AG09309 (cell line): ENCODE measurements at places on chromosomes 3 and 15.

DNA sequence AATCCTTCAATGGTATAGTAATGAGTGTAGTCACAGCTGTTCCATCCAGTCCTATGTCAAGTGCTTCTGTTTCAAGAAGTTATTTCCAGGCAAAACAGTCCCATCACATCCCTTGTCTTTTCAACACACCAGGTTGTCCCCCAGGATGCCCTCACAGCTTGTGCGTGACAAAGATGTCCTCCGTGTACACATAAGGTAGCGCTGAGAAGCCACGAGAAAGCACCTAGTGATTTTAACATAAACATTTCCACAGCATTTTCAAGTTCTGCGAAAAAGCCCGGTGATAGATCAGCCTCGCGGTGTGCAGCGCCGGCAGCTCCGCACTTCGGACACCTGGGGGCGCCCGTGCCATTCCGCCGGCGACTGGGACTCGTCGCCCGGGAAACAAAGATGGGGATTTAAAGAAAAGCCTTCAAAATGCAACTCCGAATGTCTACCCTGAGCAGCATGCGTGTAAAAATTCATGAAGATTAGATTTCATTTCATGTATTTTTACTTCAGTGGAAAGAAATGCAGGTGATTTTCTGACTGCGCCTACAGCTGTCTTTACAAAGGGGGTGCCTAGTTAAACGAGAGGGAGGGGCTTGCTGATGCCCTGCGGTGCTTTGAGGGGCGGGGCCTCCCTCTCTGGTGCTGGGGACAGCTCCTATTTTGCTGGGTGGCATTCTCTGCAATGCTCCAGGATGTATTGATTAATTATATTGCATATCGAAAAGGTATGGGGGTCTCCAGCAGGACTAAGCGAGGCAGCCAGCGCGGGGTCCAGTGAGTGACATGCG is 49.9 kb downstream of the KY start:
- DNase-seq: peak; percentile 4

- DNase-seq: peak; percentile 3
These were observed 110.0 kb upstream of the PLSCR5 start for GRCh38 chr3:146715170-146715569.

DNA sequence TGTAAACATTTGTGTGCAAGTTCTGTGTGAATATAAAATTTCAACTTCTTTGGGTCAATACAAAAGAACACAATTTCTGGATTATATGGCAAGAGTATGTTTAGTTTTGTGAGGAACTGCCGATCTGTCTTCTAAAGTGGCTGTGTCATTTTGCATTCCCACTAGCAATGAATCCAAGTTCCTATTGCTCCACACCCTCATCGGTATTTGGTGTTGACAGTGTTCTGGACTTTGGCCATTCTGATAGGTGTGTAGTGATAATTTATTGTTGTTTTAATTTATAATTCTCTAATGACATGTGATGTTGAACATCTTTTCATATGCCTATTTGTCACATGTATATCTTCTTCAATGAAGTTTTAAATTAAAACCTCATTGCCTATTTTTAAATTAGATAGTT is 58.2 kb upstream of the TMC3 start:
- DNase-seq: no peak

GRCh38 chr3:111989061-111989678 is 9.6 kb upstream of the TAGLN3 start:
- peak; percentile 51 for DNase-seq

DNA sequence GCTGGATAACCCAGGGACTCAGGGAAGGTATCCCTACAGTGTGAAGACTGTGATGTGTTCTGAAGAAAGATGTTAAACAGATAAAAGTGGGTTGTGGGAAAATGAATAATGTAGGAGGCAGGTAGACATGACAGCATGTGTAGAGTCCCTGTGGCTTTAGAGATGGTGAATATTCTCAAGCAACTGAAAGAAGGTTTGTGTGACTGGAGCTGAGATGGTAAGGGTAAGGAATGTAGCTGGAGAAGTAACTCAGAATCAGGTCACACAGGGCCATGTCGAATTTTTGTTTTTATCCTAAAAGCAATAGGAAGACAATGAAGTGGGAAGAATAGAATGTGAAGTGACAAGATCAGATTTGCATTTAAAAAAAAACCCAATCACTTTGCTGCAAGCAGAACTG is 53.7 kb upstream of the TRPC1 start:
- no peak for DNase-seq

DNA sequence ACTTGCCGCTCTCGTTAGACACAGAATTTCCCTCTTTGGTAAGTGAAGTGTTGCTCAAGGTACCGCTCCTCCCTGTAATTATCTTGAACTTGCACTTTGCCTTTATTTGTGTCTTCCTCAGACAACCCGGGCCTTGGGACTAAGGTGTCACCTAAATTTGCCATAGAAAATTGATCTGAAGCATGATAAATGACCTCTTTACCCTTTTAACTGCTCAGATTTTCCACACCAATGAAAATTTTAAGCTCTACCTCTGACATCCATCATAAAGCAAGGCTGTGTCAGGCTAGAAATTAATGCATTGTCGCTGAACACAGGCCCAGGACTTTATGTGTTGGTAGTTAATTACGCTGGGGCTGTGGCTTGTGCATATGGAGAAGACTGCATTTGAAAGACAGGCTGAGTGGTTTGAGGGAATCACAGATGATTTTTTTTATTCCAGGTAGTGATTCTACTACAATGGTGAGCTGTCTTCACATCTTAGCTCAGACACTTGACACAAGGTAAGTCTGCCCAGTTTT is 199.6 kb upstream of the CHRM5 start:
- DNase-seq: no peak

GRCh38 chr15:80419546-80419945 is 15.4 kb downstream of the ARNT2 start:
- no peak for DNase-seq

DNA sequence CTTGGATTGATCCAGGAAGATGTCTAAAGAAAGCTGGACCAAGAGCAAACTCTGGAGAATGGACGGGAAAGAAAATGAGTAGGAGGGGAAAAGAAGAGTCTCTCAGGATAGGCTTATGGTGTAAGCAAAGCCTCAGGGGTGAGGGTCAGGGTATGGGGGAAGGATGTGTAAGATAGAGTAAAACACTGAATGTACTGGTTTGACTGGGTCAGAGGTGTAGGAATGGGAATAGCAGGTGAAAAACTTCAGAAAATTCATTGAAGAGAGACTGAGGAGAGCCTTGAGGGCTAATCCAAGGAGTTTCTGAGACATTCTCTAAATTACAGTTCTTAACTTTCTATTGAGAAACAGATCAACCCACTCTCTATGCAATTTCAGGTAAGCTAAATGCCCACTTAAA is 857.3 kb downstream of the FHIT start:
- DNase-seq: no peak

GRCh38 chr3:34646911-34647460 is 848.6 kb downstream of the PDCD6IP start:
- DNase-seq: no peak

- DNase-seq: no peak
These were observed 14.4 kb upstream of the CCDC39 start for GRCh38 chr3:180693656-180694055.

- DNase-seq: no peak
These were observed 156.1 kb downstream of the SPATA16 start for GRCh38 chr3:172984914-172985313.

DNA sequence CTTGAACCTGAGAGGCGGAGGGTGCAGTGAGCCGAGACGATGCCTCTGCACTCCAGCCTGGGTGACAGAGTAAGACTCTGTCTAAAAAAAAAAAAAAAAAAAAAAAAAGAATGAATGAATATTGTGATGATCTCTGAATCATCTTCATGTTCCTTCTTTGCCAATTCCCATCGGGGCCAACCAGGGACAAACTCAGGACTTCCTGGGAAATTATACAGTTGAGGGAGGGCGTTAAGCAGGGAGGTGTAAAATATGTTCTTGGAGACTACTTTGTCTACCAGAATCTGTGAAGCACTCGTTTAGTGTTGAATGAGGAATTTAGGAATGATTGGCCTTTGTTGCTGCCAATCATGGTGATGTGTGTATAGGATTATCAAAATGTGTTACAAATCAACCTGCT is 210.6 kb downstream of the PTPRG start:
- no peak for DNase-seq

GRCh38 chr15:44720460-44721176 is 9.3 kb downstream of the B2M start:
- no peak for DNase-seq

DNA sequence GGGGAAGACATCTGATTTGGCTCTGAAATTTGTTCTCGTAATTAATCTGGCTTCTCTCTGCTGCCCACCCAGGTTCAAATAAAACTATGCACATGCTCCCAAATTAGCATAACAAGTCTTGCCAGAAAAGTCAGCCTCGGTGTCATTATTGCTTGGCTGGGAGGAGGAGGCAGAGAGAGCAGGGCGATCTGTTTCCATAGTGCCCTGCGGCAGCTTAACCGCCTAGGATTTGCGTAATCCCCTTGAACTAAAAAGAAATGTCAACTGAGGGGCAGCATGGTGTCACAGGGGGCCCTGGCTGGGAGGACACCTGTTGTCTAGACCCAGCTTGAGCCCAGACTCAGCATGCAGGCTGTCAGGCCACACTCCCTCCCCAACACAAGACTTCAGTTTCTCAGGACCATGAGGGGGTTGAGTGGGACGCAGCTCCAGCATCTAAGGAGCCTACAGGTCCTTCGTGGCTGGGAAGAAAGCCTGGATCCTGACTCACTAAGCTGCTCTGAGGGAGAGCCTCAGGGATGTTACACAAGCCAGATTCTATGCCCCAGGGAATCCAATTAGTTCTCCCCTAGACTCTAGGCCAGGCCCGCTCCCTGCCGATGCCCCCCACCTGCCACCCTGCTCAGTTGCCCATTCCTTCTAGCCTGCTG is 17.3 kb downstream of the MRPS11 start:
- peak; percentile 47 for DNase-seq

- DNase-seq: no peak
These were observed 22.9 kb downstream of the ANP32A start for GRCh38 chr15:68797599-68798345.

GRCh38 chr15:51848811-51849210 is 19.4 kb downstream of the TMOD3 start:
- no peak for DNase-seq

GRCh38 chr3:7307410-7307809 is 446.5 kb downstream of the GRM7 start:
- no peak for DNase-seq

GRCh38 chr3:15205934-15206661 is at the start of gene CAPN7:
CAPN7 (plus strand) TSS chr3:15206246; CDS start chr3:15206496, 250 bp downstream.
- DNase-seq: peak; percentile 69

- no peak for DNase-seq
These were observed 40.4 kb upstream of the LIMD1 start for GRCh38 chr3:45554006-45554666.

DNA sequence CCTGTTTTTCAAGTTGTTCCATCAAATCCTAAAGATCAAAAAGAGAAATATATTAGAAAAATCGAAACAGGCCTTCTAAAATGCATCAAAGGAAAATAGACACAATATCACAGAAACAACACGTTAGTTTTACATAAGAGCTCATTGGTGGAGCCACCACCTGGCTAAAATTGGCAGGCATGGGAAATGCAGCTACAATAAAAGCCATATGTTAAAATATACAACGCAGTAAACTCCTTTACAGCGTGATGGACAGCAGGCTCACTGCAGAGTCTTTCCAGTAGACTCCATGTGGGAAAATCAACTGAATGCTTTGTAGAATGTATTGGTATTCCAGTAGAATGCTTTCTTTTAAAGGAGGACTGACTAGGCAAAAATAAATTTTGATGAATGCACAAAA is 40.9 kb upstream of the MYO5C start:
- no peak for DNase-seq

DNA sequence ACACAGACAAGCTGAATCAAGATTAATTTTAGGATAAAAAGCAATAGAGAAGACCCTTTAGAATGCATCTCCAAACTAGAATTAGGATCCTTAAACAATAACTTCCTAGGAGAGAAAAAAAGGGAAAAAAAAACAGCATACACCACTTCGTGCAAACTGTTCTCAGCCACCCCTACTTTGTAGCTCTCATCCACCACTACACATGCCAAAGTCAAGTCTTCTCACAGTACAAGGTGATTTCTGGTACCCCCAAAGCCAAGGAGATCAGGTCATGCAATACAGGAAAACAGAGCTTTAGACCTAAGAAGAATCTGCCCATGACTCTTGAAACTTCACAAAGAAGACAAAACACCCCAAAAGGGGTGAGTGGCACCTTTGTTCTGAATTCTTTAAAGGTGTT is 166.9 kb downstream of the SUCNR1 start:
- no peak for DNase-seq

DNA sequence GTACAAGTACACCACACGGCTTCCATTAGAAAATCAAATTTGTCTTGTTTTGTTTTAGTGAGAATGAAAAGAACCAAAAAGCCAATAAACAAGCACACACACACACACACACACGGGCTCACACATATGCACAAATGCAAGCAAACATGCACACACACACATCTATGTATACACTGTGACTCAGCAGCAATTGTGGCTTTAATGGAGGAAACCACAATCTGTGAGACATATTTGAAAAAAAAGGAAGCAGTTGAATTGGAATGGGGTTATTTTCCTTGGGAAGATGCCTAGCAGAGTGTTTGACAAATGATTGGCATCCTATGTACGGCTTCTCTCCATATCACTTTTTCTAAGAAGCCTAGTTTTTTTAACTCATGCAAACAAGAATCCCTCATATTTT is 201.1 kb upstream of the ARRDC4 start:
- no peak for DNase-seq

- no peak for DNase-seq
These were observed 9.2 kb upstream of the WDR49 start for GRCh38 chr3:167662919-167663400.

- DNase-seq: no peak
These were observed 5.3 kb downstream of the SH2D7 start for GRCh38 chr15:78097667-78098066.

- no peak for DNase-seq
These were observed 1036.6 kb downstream of the IGSF11 start for GRCh38 chr3:117998071-117998470.

DNA sequence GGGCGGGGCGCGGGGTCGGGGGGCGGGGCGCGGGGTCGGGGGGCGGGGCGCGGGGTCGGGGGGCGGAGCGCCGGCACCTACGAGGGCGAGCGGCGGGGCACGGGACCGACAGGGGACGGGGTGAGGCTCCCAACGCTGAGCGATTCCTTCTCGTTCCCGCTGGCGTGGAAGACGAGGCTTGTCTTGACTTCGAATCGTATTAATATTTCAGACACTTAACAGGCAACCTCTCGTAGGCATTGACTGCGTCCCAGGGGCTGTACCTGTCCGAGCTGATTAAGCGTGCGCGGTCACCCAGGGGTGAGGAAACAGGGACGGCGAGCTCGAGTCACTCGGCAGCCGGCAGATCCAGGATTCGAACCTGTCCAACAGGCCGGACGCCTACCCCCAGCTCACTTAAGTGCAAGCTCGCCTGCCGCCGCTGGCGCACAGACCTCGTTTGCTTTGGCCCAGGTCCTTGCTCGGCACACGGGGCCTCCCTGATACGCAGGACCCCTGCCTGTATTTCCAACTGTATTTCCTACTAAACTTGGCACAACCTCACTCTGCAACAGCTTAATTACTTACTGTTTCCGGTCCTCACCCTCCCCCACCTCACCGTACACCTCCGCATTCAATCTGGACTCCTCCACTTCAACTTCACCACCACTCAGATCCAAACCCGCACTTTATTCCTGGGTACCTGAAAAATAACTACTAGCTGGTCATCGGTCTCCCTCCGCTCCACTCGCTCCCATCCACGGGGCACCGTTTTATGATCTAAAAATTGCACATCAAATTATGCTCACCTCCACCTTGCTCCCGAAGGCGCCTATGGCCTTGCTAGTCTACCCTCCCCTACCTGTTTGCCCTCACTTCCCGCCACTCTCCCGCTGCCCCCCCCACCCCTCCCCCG is 722 bp upstream of the ZXDC start:
- DNase-seq: no peak
